MV-4-11 (cell line): ENCODE measurements at places on chromosomes 2 and 18.

GRCh38 chr2:196104066-196104465 lies 35.4 kb upstream of the DNAH7 start:
- DNase-seq = no peak

GRCh38 chr2:208049441-208049840 lies 24.1 kb upstream of the PLEKHM3 start:
- peak; percentile 17 for DNase-seq

DNA sequence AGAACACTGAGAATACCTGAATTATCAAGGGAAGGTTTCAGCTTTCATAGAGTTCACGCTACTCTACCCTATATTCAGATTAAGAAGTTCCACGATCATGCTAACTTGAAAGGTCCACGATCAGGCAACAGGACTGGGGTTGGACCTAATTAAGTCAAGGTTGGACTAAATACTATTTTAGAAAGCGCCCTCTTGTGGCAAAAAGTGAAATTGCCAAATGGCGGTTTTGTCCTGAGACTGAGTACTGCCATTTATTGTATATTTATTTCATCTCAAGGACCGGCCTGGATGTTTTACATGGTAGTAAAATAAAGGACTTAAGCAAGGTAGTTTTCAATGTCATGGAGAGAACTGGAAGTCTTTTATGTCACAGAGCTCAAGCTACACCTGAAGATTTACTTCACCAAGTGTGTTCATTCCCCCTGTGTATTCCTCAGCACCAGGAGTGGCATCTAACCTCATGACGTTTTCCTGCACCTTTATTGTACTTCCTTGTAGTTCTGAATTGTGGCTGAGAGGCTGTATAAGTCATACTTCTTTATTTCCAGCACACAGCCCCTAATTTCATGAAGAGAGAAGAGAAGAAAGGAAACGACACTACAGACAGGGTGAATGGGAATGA lies 56.8 kb downstream of the SRD5A2 start:
- peak; percentile 24 for DNase-seq

DNA sequence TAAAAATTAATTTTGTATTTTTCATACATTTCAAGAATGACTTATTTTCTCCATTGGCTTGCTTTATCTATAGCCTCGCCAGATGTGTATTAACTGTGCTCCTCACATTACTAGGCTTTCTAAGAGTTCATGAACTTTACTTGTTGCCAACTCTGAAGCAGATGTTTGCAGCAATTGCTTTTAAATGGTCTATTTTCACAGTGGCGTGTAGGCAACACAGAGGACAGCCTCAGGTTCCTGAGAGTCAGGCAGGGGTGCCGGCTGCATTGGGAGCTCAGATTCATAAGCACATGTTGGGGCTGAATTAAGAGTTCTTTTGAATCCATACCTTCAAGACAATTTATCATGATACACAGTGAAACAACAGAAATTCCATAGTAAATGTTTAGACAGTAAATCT lies 179.2 kb upstream of the PXDN start:
- no peak for DNase-seq

GRCh38 chr18:32760391-32760790 lies 12.4 kb downstream of the KLHL14 start:
- DNase-seq = peak; percentile 62

DNA sequence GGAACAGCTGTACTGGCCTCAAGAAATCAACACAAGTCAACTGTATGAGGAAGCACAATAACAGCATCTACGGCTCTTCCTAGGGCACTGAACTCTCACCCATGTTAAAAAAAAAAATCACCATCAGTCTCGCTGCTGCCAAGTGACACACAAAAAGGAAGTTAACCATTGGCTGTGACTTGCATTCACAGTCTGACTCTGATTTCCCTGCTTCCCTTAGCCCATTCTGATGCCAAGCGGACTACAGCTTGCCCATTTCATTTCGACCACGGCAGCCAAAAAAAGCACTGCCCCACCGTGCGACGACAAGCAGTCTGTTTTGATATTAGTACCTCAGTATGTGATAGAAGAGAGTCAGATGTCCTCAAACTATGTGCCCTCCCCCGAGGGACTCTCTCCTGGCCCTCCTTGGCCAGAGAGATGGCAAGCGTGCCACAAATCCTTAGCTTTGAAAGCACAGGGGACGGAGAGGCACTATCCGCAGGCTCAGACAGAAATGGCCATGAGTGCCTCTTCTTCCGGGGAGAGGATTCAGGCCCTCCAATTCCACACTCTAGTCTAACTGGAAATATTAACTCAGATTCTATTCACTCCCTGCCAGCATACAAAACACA lies 250.0 kb downstream of the TCF4 start:
- DNase-seq = peak; percentile 21
